ENCODE measurements at places on chromosomes 5 and 9.

DNA sequence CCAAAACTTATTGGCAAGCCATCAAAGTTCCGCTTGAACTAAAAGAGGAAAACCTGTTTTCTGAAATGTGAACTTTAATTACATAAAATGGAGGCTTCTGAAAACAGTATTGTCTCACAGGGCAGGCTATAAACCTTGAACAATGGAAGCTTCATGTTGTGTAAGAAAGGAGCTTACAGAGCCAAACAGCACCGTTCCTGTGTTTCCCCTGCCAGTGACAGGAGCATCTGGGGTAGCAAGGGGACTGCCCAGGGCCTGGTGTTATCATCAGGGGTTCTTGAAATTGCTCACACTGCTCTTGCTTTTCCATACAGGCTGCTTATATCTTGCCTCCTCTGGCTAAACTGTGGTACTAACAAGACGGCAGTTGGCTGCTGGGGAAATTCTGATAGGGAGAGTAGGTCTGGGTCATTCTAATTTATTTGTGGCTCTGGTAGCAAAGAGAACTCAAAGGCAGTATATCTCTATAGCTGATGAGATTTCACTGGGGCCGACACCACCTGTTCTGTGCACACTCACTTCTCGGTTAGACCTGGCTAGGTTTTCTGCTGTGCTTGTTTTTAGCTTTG is 40.4 kb downstream of the BASP1 start:
- DNase-seq, result no peak

- DNase-seq, result peak; percentile 23
Observed at GRCh38 chr9:81522716-81523551, 166.4 kb downstream of the TLE1 start.

DNA sequence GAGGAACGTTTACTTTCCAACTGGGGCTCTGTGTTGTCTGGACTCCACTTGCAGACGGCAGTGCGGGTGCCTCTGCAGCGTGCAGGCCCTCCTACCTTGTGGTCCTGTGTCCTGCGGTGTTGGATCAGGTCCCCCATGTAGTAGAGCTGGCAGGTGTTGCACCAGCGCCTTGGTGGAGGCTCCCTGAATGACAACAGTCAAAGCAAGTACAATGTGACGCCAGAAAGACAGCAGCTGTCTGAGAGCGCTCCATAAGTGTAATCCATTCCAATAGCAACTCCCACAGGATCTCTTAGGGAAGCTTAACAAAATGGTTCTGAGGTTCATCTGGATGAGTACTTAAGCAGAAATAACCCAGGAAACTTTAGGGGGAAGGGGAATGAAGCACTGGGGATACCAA is 9.9 kb downstream of the BBLN start:
- DNase-seq, result no peak

DNA sequence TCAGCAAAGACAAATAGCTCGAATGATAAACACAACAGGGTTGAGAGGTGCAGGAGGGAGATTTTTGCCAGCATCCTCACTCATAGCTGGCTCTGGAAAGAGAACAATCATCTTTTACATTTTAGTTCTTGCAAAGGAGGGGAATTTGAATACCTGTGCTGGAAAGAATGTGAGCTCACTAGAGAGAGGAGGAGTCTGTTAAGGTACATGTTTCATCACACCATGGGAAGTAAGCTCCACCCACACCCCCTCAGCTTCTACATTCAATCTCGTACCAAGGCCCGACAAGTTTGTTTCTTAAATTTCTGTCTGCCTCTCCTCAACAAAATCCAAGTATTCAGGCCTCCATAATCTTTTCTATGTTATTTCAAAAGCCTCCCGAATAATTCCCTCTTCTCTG is 254.6 kb downstream of the BRINP1 start:
- DNase-seq, result no peak

DNA sequence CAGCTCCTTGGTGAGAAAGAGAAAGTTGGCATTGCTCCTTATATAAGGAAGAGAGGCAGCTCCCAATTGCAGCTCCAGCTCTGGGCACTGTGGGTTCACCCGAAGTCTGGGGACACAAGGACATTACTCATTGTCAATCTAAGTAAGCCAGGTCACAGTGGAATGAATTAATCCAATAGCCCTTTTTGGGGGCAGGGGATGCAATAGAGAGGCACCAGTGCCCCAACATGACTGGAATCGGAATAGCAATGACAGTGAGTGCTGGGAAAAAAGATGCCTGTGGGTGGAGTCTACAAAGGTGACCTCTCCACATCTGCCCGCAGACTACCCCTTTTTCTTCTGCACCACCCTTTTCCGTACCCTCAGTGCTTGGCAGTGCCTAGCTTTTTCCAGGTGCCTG is 11.1 kb upstream of the NEUROG1 start:
- no peak for DNase-seq

GRCh38 chr5:142674531-142675469 is 11.1 kb downstream of the FGF1 start:
- DNase-seq, result no peak

GRCh38 chr5:172123269-172123692 is 64.7 kb downstream of the STK10 start:
- DNase-seq, result no peak

DNA sequence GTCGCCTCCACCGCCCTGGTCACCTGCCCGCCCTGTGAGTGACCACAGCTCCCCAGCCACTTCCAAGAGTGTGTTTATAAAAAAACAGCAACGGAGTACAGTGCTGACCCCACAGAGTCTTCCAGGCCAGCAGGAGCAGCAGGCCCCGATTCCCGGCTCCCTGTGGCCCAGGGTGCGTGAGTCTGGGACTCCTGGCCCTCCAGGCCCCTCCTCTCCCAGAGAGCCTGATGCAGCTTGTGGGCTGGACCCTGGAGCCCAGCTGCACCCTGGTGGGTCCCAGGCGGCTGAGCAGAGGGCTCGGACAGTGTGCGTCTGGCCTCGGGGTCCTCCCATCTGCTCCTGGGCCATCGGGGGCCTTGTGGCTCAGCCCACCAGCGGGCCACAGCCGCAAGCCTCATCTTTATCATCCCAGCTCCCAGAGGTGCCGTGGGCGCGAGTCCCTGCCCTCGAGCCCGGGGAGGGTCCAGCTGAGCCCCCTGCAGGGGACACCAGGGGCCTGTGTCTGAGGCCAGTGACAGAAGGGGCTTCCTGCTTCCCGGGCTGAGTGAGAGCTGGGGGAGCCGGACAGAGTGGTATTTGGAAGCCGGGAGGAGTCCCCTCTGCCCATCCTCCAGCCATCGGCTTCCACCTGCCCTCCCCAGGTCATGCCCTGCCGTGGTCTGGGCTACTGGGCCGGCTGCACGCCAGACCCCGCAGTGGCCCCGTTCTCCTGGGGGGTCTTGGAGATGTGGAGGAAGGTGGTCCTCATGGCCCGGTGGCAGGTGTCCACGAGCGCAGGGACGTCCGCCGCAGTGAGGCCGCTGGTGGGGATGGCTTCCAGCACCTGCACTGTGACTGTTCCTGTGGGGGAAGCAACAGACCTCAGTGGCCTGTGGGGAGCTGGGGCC is 10.6 kb downstream of the EGFL7 start:
- no peak for DNase-seq

DNA sequence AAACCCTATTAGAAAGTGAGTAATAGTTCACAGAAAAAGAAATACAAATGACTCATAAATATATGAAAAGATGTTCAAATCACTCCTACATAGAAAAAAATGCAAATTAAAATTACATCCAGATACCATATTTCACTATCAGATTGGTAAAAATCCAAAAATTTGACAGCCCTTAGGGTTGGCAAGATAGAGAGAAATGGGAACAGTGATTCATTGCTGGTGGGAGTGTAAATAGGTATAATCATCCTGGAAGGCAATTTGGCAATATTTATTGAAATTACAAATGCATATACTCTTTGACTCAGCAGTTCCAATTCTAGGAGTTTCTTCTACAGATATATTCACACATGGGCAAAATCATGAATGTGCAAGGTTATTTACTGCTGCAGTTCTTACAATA is 273.5 kb downstream of the NR2F1-AS1 start:
- DNase-seq, result no peak

DNA sequence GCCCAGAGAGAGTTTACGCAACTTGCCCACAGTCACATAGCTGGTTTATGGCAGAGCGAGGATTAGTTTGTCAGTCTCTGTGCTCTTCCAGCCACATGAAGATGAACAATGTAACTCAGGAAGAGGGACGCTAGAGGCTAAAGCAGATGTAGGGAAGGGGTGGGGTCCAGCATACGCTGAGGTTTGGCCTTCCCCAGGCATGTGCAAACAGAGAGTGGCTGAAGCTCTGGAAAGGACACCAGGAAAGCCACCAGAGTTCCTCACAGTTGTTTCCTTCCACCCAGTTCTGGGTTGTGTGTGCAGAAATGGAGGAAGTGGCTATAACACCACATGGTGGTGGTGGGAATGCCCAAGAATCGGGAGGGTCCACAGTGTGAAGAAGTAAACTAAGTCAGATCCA is 60.0 kb downstream of the SNX18 start:
- DNase-seq, result no peak

GRCh38 chr9:120398286-120398685 is 181.7 kb downstream of the CDK5RAP2 start:
- DNase-seq, result no peak

DNA sequence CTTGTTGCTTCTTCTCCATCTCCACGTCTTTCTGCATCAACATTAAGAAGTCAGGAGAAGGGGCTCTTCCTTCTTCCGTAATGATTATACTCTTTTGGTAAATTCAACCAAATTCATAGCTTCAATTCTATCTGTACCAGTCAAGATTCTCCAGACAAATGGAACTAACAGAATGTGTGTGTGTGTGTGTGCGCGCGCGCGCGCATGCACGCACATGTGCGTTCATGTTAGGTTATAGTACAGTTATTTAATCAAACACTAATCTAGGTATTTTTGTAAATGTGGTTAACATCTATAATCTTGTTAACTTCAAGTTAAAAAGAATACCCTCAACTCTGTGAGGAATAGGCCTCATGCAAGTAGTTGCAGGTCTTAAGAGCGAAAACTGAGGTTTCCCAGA is 150.3 kb upstream of the TAS2R1 start:
- DNase-seq, result no peak

- no peak for DNase-seq
Observed at GRCh38 chr9:115989831-115990230, 163.8 kb upstream of the PAPPA start.

GRCh38 chr9:20290257-20290656 is 332.0 kb downstream of the MLLT3 start:
- DNase-seq, result no peak

DNA sequence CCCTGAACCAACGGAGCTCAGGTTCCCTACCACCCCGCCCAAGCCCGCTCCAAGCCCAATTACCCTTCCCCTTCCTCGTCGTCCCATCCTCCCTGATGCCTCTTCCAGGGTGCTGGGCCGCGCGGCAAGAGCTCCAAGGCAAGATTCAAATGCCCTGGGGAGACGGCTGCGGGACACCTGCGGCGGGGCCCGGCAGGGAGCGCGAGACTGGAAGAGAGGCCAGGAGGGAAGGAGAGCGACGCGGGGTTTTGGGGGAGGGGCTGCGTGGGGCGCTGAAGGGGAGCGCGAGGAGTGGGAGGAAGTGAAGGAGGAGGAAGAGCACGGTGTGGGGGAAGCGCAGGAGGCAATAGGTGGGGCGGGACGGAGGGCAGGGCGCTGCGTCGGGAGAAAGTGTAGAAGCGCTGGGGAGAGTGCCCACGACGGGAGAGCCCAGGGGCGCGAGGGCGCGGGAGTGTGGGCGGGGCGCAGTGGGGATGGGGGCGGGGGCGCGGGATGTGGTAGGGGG is 975 bp upstream of the NXNL2 start:
- DNase-seq, result no peak

- DNase-seq, result no peak
Observed at GRCh38 chr9:127305838-127306226, 41.3 kb downstream of the GARNL3 start.

DNA sequence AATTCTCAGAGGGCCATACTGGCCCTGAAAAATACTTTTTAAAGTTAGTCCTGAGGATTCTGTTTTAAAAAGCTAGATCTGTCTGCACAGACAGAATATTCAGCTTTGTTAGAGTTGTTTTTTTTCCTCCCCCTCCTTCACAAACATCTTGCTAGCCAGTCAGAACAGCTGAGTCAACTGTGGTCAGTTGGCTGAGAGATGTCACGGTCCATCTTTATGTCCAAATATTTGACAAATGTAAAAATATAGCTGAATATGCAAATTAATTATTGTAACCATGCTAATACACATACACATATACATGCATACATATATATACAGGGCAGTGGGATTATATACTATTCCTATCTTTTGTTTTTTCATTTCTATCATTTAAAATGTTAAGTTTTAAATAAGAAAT is 33.9 kb downstream of the UNC13B start:
- DNase-seq, result no peak

All from NCI-H1436 treated with DMSO at 0.1 percent for 48 hours (cell line).